Transverse colon (tissue), 4 donors: ENCODE measurements at places on chromosomes 1 and 21.

GRCh38 chr1:19311503-19311930 is 427 bp downstream of the AKR7A2 start:
- DNase-seq = no peak

GRCh38 chr1:57229998-57230397 is 193.9 kb downstream of the DAB1 start:
- DNase-seq = no peak

DNA sequence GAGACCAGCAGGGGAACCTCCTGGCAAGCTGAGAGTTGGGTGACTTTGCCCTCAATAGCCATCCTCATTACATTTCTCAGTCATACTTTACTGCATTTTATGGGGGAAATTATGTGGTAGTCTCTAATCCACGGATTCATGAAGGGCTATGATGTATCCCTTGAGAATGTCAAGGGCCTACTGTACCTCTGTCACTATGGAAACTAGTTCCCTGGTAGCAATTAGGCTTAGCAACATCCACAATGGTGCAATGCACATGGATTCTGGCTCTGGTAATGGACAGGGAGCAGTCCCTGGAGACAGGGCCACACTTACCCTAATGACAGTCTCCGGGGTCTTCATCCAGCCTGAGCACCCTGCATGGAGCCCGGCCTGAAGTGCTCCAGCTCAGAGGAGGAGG is 26.5 kb downstream of the LRRN2 start:
- no peak for DNase-seq

- peak; percentile 69 for DNase-seq
Measured at GRCh38 chr1:201254625-201255478, 28.5 kb upstream of the PKP1 start.

DNA sequence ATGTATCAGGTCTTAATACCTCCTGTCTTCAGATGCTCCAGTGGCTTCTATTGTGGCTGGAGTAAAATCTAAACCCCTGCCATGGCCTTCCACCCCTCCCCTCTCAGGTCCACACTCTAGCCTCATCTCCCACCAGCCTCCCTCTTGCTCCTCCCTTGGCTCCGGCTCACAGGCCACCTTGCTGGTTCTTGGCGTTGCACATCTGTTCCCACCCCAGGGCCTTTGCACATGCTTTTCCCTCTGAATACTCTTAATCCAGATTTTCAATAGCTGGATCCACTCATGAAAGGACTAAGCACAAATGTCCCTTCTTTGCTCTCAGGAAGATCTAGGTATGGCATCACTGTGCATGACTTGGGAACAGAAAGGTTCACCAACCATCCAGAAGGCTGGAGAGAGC is 415.4 kb upstream of the VAMP3 start:
- no peak for DNase-seq

DNA sequence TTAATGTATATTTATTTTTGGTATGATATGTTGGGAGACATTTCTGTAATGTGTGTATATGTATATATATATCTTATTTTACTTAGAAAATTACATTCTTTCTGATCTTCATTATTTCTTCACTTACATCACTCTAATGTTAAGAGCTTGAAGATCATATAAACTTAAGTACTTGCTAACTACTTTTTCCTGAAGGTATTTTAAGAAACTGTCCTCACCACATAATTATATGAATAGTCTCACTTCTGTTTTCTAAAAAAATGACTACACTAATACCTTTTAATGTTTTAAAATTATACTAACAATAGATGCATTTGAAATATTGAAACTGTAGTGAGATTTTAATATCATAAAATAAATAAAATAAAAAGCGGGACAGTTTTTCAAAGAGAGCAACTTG is 377.1 kb downstream of the LRRIQ3 start:
- no peak for DNase-seq

GRCh38 chr21:33824156-33824941 is 91.3 kb downstream of the ATP5PO start:
- DNase-seq = no peak

DNA sequence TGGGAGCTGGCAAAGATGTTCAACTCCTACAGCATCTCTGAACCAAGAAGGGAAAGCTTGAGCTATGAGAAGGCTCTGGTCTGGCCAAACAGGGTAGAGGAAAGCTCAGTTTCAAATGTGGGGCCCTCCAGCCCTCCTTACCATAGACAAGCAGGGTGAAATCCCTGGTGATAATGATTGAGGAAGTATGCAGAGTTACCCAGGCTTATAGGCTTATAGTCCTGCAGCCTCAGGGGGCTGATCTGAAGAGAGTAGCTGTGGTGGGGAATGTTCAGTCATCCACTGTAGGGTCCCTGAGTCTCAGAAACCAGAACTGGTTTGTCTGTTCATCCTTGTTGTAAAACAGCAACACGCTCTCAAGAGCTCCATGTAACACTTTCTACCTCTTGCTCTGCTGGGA is 19.8 kb upstream of the LY9 start:
- no peak for DNase-seq

DNA sequence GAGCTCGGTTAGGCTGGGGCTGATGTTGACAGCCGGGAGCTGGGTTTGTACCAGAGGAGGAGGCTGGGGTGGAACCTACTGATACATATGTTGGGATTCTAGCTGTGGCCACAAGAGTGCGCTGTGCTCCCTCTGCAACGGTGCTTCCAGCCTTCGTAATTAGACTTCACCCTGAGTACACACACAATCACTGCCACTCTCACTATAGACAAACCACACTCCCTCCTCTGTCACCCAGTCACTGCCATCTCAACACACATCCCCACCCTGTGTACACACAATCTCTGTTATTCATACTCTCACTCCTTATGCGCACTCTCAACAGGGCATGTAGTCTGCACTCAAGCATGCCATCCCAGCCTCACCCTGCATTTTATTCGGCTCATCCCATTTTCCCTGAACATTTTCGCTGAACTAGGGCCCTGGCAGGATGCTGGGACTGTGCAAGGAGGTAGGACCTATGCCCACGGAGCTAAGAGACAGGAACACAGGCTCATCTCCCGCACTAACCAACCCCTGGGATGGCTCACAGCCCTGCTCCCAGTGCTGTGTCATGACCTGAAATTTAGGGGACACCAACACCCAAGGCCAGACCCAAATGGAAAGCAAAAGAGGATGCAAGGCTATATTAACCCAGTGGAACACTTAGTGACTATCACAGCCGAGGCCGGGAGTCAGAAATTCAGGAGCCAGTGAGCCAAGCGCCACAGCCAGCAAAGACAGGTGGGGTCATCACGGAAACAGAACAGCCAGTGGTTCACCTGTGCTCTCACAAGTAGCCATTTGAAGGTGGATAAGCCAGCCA is 5.7 kb downstream of the GJB3 start:
- peak; percentile 86 for DNase-seq

DNA sequence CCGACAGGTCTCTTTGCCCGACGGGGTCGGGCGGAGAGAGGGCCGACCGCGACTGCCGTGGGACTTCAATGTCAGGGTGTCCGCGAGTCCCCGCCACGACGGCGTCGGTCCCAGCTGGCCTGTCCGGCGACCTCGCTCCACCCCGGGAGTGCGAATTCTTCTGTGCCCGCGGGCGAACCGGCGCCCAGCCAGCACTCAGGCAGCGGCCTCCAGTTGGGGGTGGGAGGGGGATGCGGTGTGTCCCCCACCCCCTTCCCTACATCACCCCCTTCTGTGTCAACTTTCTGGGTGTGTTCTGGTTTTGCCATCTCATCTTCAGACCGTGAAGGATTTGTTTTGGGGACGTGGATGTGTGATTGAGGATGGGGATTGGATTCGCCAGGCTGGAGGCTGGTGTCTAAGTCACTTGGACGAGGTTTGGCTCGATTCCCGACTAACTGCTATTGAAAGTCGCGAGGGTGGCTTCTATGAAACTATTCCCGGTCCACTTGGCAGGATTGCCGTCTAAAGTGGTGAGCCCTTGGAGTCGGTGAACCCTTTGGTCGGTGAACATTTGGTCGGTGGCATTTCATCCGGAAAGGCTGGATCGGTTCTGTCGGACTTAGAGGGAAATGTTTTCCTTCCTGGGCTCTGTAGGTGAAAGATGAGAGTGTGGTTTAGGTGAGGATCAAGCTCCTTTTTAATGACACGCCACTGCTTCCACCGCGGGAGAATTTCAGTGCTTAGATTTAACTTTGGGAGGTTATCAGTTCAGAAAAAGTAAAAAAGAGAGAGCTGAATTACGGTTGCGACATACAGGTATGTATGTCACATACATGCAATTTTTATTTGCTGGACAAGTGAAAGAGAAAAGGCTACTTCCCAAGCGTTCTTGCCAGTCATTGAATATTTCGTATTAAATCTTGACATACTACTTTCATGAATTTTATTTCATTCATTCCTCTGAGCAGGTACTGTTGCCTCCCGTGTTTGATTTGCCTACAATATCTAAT is 771 bp downstream of the ABCD3 start:
- peak; percentile 50 for DNase-seq

DNA sequence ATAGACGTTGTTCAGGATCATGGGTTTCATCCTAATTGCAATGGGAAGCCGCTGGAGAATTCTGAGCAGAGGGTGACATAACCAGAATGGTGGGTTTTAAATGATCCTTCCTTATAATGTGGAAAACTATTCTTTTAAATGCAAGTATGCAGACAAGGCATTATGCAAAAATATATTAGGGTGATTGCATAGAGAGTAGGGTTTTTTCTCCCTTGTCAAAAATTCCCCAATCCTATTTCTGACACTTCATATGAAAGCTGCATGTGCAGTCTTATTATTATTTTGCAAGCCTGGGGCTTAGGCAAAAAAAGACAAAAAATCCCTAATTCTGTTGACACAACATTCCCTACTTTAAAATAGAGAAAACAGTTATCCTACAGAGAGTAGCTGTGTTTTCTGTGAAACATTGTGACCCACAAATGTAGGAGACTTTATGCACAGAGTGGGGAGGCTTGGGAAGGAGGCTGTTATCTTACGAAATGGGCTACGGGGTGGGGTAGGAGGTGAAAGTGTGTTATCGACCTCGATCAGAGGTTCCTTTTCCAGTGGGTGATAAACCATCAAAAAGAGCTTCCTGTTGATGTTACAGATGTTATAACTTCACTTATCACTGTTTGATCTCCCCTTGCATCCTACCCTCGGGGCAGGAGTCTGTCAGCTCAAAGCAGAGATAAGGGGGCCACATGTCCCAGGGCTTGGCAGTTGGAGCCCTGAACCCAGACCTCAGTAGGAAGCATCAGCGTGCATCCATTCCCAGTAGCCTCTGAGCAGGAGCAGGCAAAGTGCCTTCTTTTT is 27.2 kb downstream of the RHEX start:
- no peak for DNase-seq

- no peak for DNase-seq
Measured at GRCh38 chr1:192974701-192975100, 84.5 kb downstream of the UCHL5 start.

DNA sequence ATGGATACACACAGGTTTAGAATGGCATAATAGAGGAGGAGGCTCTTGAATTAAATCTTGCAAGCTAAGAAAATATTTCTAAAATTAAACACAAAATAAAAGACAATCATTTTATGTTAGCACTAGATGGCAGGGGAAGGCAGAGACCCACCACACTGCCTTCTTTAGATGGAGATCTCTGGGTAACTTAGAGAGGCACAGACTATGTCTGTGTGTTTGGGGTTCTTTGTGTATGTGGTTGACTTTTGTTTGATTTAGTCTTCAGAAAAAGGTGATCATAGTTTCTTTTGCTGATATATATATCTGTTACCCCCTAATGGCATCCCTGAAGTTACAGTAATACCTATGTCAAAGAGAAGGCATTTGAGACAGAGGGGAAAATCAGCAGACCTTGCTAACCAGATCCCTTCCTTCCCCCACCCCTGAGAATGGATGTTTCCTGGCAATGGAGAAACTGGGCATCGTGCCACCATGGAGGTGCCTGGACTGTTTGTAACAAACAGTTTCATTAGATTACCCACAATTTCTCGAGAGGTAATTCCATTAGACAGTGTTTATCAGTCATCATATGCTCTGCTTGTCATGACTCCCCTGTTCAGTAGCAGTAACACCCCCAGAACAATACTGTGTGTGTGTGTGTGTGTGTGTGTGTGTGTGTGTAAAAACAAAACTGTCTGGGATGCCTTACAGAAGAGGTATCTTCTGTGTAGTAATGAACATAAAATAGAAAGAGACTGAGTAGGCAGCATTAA is 228.3 kb upstream of the DEPDC1 start:
- DNase-seq = peak; percentile 7

GRCh38 chr1:212970085-212970484 is 19.7 kb downstream of the VASH2 start:
- DNase-seq = no peak

GRCh38 chr1:62299426-62300200 is 19.6 kb downstream of the KANK4 start:
- peak; percentile 51 for DNase-seq

GRCh38 chr1:59410457-59410856 is 113.6 kb downstream of the FGGY start:
- DNase-seq = no peak

DNA sequence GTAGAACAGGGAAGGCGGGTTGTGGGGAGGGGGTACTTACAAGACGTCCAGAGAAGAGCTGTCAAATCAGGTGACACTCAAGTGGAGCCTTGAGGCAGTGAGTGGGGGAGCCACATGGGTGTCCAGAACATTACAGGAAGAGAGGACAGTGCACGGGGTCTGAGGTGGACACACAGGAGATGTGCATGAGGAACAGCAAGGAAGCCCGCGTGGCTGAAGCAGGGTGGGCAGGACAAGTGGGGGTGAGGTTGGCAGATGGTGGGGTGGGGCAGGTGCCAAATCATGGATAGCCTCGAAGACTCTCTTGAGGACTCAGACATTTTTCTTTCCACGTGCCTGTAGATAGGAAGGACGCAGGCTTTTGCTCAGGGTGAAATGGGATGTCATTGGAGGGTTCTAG is 921 bp downstream of the SMPDL3B start:
- DNase-seq = no peak

DNA sequence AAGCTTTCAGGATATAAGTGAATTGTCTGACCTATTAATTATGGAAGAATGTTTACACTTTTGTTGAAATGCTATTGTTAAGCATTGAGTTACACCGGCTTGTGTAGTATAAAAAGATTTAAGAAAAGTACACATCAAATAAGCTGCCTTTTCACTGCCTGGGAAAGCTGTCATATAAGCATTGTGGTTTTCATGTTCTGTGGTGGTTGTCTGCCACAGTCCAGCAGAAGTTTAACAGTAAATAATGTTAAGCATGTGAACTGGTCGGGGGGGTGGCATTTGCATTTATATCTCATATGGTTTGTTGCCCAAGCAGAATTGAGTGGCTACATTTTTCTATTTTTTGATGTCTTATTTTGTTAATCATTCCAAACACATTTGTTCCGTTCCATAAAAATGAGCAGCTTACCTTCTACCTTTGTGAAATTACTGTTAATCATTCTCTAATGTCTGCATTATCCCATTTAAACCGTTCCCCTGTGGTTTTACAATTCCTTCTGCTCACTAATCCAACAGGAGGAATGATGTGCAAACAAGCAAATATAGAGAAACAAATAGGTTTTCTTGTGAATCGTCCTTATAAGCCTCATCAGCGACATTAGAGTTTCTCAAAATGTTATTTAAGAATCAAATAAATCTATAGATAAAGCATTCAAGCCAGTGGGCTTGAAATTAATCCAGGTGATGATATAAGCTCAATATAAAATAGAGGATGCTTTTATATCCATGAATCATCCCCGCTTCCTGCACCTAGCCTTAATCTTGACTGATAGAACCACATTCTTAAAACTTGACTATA is 160.8 kb upstream of the SAMSN1 start:
- DNase-seq = no peak

GRCh38 chr1:72326494-72326893 is 44.2 kb upstream of the NEGR1 start:
- DNase-seq = no peak

GRCh38 chr1:25707280-25708016 is 90.9 kb downstream of the MAN1C1 start:
- DNase-seq = no peak

- no peak for DNase-seq
Measured at GRCh38 chr1:15410223-15410883, 665 bp downstream of the EFHD2 start.
